ENCODE measurements at places on chromosomes 11 and 22.

DNA sequence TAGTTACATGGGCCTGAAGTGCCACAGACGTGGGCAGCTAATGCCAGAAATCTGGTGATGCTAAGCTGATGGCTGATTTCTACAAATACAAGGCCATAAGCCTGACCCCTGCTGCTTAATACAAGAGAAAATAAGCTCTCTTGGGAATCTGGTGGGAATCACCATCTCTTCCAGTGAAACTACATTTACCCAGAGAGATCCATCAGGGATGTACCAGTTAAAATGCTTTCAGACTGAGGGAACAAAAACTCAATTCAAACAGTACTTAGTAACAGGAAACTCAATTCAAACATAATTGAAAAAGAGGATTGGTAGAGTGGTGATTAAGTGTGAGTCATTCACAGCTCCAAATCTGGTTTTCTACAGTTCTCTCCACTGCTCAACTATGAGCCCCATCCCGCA lies 1.7 kb upstream of the CAVIN3 start:
- DNase-seq: no peak

DNA sequence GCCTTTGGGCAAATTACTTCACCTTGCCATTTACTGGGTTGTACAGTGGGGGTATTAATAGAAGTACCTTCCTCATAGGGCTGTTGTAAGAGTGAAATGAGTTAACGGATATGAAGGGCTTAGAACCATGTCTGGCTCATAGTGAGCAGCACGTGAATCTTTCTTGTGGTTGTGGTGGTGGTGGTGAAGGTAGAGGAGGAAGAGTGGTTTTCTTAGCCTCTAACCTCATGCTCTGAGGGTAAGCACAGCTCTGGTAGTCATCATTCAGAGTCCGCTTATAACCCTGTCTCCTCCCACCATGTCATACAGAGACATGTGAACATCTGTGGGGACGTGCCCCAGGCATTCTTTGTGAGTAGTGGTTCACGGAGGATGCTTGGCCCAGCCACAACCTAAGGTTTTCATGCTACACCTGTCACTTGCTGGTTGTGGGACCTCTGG lies 43.6 kb downstream of the TEAD1 start:
- DNase-seq: peak; percentile 49

- no peak for DNase-seq
These were observed 38.0 kb downstream of the MPPED1 start for GRCh38 chr22:43449831-43450225.

DNA sequence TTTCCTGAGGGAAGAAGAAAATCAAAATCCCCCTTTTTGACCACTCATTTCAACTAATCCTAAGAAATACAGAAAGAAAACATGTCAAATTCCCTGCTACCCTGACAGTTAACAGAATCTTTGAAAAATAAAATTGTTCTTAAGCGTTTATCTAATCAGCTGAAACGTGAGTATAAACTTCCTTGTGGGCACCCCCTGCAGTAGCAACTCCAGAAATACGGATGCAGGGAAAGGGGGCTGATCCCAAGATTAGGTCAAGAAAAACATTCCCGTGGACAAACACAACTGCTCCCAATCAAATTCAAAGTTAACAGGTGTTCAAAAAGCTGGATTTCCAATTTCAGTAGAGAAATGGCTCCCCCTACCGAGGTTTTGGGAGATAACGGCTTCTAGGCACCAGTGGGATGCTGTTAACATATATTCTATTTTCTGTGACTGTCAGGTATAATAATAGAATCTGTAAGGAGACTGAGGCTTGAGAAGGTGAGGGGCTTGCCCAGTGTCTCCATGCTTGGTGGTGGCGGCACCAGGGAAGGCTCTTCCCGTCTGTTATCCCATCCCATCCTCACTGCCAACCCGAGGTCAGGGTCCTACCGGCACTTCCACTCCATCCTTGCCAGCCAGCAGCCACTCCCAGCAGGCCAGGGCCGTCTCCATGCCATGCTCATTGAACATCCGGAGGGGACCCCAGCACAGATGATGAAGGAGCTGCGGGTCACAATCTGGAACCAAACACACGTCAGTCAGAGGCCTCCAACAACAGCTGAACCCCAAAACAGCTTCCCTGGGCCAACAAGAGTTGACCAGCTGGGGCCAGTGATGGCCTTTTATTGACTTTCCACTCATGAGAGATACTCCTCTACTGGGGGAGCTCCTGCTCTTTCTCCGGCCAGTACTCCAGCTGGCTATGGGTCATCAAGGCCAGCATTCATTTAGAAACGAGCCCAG lies 32.0 kb upstream of the SERPIND1 start:
- DNase-seq: peak; percentile 22

DNA sequence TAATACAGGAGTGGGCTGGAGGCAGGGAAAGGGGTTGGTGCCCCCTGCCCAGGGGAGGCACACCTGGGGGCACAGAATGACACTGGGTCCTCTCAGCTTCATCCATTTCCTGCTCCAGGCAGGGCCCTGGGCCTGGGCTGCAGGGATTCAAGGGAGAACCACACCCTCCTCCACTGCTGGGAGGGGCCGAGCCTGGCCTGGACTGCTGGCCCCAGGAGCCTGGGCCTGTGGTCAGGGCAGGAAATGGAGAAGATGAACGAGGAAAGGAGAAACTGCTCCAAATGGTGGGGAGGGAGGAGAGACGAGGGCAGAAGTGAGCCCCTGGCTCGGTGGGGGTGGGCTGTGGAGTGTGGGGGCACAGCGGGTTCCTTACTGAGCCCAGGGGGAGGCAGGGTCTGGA lies 38.1 kb upstream of the KCNQ1OT1 start:
- DNase-seq: no peak

DNA sequence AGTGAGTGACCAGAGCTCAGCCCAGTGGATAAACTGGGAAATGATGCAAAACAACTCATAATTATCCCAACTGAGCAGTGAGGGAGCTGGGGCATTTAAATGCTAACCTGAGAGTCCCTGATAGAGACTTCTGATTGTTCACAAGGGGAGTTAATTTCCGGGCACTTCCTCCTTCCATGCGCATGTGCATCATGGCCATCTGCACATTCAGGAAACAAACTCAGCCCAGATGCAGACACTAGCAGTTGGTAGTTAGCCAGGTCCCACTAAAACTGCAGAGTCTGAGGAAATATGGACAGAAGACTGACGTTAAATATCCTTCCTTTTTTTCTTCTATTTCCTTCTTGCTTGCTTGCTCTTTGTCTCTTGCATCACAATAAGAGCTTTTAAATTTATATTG lies 852.1 kb upstream of the LRRC4C start:
- no peak for DNase-seq

Measured in CD8-positive, alpha-beta memory T cell (primary cell).